IPS DF 19.7 (cell line): ENCODE measurements at places on chromosomes 7 and 10.

GRCh38 chr7:90777465-90777864 is 181.3 kb downstream of the CDK14 start:
- DNase-seq: no peak

DNA sequence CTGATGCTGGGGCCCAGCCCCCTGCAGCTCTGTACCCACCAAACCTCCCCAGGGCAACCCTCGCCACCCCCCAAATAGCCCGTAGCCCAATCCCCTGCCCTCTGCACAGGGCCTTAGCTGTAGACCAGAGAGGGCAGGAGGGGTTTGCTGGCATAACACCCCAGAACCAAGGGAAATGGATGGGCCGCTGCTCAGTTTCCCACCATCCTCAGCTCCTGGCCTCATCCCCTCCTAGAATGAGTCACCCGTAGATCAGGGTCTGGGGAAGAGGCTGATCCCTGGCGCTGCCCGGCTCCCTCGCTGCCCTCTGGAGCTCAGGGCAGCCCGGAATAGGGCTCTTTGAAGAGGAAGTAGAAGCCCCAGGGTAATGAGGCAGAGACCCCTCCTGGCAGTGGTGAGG is 31.2 kb downstream of the LDB3 start:
- DNase-seq: no peak

GRCh38 chr10:99676426-99676825 is 17.1 kb downstream of the ENTPD7 start:
- DNase-seq: no peak

- DNase-seq: no peak
Observed at GRCh38 chr7:48414011-48414732, 242.9 kb downstream of the ABCA13 start.

- DNase-seq: no peak
Observed at GRCh38 chr7:153567426-153567825, 484.8 kb upstream of the DPP6 start.

GRCh38 chr7:130831817-130832481 is 97.9 kb upstream of the KLF14 start:
- DNase-seq: no peak

- DNase-seq: no peak
Observed at GRCh38 chr10:11378835-11379234, 232.6 kb downstream of the USP6NL start.

DNA sequence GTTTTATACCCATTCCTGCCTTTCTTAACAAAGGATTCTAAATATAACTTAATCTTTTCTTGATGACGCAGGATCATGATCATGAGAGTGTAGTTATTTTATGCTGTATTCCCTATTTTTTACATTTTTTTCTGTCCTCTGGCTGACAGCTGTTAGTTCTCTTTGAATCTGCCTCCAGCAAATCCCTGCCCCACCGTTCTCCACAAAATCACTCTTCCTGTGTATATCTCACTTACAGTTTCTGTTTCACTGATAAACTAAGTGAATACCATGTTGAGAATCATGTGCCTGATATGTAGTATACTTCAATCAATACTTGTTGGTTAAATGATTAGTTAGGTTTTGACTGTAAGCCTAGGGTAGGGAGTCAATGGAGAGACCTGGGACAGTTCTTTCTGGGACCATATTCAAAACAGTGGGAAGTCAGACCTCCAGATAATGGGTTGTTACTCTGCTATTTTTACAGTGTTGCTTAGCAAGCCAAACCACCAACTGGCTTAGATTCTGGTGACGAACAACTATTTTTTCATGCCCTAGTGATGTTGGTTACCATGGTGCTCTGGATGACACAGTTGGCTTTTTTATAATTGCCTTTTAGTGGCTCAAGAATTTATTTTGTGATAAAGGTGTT is 12.8 kb downstream of the CNNM1 start:
- no peak for DNase-seq

DNA sequence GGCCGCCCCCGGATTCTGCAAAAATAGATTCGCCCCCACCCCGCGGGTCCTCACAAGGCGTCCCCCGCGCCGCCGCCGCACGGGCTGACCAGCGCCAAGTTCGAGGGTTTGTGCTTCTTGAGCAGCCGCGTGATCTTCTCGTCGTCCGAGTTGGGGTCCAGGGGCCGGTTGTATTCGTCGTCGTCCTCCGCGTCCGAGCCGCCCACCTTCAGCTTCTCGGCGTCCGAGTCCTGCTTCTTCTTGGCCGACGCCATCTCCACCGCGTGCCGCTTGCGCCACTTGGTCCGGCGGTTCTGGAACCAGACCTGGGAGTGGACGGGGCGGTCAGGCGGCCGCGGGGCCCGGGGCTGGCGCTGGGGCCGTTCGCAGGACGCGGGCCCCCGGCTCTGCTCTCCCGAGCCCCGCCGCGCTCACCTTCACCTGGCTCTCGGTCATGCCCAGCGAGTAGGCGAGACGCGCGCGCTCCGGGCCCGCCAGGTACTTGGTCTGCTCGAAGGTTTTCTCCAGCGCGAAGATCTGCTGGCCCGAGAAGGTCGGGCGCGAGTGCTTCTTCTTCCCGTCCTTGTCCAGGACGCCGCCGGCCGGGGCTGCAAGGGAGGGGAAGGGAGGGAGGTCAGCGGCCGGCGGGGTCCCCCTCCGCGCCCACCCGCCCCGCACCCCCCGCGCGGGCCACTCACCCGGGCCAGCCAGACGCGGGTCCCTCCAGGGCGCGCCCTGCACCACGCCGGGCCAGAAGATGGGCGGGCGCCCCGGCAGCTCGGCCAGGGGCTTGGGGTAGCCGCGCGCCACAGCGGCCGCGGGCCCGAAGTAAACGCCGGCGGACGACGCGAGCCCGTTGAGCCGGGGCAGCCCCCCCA is 853 bp downstream of the NKX6-2 start:
- no peak for DNase-seq

GRCh38 chr10:4885162-4885561 is 59.2 kb downstream of the AKR1E2 start:
- no peak for DNase-seq

GRCh38 chr10:78405231-78405630 is 371.6 kb downstream of the RPS24 start:
- no peak for DNase-seq

DNA sequence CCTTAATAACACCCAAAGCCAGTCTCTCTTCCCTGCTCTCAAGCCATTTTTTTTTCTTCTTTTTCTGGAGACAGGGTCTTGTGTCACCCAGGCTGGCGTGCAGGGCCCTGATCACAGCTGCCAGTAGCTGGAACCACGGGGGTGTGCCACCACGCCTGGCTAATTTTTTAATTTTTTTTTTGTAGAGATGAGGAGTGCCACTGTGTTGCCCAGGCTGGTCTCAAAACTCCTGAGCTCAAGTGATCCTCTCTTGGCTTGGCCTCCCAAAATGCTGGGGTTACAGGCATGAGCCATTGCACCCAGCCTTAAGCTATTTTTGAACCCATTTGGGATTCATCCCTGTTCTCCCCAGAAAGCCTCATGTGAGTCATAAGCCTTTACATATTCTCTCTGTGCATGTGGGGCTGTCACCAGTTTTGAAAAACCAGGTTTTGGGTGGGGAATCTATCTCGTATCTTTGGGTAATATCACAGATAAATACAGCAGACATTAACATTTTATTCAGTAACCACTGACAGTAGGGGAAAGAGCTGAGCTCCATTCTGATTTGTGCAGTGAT is 15.5 kb downstream of the ZNF487 start:
- DNase-seq: no peak

DNA sequence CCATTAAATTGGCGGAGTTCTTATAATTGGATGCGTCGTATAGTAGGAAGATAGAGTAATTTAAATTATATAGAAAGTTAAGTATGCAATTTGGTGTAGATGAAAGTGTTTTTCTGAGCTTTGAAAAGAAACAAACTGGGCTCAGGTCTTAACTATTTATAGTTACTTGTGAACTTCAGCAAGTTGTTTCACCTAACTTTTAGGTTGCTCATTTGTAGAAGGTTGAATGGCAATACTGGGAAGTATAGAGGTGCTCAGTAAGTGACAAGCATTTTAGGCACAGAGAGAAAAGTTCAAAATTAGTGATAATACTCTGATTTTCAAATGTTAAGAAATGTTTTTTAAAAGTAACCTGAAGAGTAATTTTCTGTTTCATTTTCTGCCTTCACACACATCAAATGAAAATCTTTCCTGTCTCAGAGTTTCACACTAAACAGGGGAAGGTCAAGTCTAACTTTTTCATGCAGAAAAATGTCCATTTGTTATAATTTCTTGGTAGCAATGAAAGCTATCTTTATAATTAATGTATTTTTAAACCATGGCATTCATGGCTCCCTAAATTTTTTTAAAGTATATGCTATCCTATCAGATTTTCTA is 146.5 kb downstream of the PHF14 start:
- no peak for DNase-seq
